HT1080 (cell line): ENCODE measurements at places on chromosomes 7 and 10.

- no peak for DNase-seq
Observed at GRCh38 chr7:13802651-13803050, 186.8 kb downstream of the ETV1 start.

GRCh38 chr7:87427288-87427687 lies 48.2 kb downstream of the ABCB4 start:
- no peak for DNase-seq

DNA sequence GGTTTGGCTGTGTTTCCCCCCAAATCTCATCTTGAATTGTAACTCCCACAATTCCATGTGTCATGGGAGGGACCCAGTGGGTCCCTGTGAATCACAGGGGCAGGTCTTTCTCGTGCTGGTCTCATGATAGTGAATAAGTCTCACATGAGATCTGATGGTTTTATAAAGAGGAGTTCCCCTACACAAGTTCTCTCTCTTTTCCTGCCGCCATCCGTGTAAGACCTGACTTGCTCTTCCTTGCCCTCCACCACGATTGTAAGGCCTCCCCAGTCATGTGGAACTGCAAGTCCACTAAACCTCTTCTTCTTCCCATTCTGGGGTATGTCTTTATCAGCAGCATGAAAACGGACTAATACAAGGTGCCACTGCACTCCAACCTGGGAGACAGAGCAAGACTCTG lies 329.2 kb downstream of the TNS3 start:
- no peak for DNase-seq

- peak; percentile 41 for DNase-seq
Observed at GRCh38 chr7:82527851-82528250, 84.3 kb upstream of the CACNA2D1 start.

- peak; percentile 89 for DNase-seq
Observed at GRCh38 chr7:102464577-102465280, at the start of the genes ALKBH4 and LRWD1. TSS of gene ALKBH4 (minus strand) at chr7:102464863. CDS start at chr7:102464836, 27 bp downstream. TSS of gene LRWD1 (plus strand) at chr7:102464984. CDS start at chr7:102465081, 97 bp downstream.

DNA sequence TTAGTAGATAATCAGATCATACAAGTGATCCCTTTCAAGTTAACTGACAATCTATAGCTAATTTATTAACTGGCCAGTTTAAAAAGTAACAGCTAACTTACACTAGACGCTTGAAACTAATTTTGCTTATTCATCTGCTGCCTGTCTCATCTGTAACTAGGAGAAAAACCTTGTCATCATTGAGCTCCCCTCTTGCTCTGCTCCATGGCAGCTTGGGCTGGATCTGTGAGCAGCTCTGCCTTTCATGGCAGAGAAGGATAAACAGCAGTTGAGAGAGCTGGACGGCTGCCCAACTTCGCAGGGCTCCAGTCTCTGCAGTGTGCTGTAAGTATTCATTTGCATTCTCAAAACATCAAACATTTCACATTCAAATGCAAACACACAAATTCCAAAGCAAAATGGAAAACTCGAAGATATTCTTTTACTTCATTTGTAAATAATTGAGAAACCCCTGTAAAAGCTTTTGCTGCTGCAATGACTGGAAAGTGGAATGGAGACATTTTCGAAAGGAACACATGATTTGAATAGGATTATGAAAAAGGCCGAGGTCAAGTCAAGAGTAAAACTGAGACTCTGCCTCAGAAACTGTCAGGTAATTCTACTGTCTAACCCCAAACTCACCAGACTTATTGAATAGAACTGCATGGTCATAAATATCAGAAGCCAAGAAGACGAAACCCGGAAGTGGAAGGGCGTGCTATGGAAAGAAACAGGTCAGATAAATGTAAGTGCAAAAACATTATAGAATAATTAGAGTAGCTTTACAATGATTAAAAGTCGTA lies 17.6 kb downstream of the SLC35B4 start:
- no peak for DNase-seq

DNA sequence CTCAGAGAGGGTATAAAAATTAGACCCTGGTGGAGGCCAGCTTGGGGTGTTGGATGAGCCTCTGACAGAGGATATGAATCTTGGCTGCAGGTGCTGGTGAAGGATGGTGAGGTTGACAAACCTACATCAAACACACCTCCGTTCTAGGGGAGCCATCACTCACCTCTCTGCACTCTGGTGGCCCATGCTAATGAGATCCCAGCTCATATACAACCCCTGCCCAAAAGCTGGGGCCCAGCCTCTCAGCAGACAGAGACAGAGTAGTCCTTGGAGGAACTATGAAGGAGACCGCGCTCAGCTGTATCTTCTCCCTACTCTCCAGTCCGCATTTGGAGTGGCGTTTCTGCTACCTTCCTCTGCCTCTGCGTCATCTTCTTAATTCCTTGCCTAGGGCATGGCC lies 83.1 kb upstream of the SORCS3 start:
- DNase-seq: no peak

DNA sequence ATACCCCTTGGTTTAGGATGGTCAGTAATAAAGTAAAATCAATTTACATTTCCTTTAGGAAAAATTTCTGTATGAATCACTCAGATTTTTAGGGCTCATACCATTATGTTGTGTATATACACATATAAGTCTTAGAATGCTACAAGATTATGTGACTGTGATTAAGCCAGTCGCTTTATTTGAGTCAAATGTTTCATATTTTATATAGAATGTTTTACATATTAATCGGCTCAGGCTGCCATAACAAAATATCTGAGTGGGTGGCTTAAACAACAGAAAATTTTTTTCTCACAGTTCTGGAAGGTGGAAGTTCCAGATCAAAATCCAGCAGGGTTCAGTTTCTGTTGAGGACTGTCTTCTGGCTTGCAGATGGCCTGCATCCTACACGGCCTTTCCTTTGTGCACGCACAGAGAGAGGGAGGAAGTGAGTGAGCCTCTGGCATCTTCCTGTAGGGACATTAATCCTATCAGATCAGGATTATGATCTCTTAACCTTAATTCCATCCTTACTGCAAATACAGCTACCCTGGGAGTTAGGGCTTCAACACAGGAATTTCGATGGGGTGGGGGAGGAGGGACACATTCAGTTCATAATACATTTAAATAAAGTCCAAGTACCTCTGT lies 198.0 kb downstream of the PHF14 start:
- DNase-seq: no peak

- DNase-seq: no peak
Observed at GRCh38 chr10:112986544-112987190, 36.6 kb downstream of the TCF7L2 start.

DNA sequence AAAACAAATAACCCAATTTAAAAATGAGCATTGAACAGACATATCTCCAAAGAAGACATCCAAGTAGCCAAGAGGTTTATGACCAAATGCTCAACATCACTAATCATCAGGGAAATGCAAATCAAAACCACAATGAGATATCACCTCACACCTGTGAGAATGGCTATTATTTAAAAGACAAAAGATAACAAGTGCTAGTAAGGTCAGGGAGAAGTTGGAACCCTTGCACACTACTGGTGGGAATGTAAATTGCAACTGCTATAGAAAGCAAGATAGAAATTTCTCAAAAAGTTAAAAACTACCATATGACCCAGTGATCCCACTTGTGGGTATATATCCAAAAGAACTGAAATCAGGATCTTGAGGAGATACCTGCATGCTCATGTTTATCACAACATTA lies 49.5 kb downstream of the SGMS1 start:
- DNase-seq: no peak
